ENCODE measurements at places on chromosomes 5 and 9. TPM values are rescaled to one million over a fixed set of nuclear protein-coding genes. Genes with fewer than 3 reads are reported as not detected.

Gene PCDHB13
- total RNA-seq = 0.22 TPM

Gene SLC25A2
- 0.42 TPM for total RNA-seq

Gene IL9
- total RNA-seq = not detected

Gene TCERG1
- 83.5 TPM for total RNA-seq

Gene TYRP1
- not detected for total RNA-seq

Gene TSSK1B
- not detected for total RNA-seq

GRCh38 chr5:168480601-168481000, 5.7 kb upstream of the RARS1 start:
- DNase-seq = no peak

GRCh38 chr5:124234022-124234769, 512.2 kb downstream of the ZNF608 start:
- no peak for DNase-seq

- no peak for DNase-seq
These were observed 323.9 kb upstream of the MSX2 start for GRCh38 chr5:174400461-174400860.

- DNase-seq = no peak
These were observed 13.1 kb upstream of the CMBL start for GRCh38 chr5:10320793-10321192.

DNA sequence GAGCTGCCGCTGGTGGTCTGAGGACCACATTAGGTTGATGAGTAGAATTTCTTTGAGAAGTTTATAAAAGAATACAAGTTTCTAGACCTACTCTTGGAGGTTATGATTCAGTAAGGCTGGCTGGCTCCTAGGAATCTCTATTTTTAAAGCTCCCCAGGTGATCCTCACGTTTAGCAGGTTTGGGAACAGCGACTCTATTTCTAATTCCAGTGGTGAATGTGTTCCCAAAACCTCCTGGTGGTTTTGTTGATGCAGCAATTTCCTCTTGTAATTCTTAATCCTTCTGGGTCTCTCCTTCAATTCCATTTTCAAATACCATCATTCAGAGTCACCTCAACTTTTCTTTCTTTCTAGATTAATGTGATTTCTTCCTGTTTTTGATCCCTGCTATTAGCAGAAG, 215.9 kb upstream of the RFX3 start:
- DNase-seq = no peak

DNA sequence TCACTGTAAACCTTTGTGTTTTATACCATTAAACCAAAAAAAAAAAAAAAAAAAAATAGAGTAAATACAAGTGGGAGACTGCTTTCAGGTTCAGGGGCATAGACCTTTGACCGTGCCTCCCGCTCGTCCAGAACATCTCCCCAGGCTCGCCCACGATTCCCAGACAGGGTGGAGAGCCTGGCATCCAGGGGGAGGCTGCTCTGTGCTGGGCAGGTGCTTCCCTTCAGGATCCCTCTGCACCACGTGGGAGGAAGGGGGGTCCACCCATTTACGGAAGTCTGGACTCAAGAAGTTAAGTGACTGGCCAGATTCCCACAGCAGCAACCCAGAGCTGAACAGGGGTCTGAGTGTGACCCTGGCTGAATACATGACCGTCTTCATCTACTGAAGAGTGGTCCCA, 125.4 kb upstream of the LMX1B start:
- DNase-seq = no peak

- no peak for DNase-seq
These were observed 35.6 kb upstream of the SLC6A3 start for GRCh38 chr5:1480806-1481205.

GRCh38 chr5:69043655-69043996, 50.2 kb upstream of the SLC30A5 start:
- DNase-seq = no peak

DNA sequence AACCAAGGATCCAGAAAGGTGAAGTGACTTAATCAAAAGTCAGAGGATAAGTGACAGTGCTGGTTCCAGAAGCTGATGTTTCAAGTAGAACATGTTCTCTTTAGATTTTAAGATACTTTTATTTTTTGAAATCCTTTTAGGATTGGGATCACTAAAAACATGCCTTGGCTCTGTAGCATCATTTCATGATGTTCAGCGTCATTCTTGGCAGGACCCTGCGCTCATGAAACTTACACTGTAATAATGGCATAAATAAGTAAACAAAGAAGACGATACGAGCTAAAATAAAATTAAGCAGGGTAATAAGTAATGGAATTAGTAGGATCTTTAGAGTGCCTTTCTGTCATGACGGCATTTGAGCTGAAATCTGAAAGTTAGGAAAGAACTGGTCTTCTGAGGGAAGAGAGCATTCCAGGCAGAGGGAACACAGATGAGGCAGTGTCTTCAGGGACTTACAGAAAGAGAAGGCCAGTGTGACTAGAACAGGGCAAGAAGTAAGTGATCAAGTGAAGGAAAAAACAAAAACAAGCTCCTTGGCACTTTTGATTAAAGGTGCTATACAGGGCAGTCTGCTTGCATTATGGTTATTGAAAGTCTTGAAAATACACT, 19.9 kb downstream of the CTNNA1 start:
- no peak for DNase-seq

DNA sequence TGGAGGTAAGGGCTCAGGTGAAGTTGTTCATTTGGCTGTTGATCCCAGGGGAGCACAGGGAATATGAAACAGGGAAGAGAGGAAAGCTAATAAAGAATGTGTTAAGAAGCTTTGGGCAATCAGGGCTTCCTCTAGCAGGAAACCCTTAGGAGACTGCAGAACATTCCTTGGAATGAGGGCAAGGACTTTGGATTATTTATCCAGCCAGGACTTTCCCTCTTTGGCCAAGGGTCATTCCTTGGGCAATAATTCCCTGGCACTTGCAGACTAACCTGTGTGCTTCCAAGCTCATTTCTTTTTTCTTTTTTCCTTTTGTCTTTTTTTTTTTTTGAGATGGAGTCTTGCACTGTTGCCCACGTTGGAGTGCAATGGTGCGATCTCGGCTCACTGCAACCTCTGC, 209.2 kb upstream of the MAP3K1 start:
- DNase-seq = no peak

DNA sequence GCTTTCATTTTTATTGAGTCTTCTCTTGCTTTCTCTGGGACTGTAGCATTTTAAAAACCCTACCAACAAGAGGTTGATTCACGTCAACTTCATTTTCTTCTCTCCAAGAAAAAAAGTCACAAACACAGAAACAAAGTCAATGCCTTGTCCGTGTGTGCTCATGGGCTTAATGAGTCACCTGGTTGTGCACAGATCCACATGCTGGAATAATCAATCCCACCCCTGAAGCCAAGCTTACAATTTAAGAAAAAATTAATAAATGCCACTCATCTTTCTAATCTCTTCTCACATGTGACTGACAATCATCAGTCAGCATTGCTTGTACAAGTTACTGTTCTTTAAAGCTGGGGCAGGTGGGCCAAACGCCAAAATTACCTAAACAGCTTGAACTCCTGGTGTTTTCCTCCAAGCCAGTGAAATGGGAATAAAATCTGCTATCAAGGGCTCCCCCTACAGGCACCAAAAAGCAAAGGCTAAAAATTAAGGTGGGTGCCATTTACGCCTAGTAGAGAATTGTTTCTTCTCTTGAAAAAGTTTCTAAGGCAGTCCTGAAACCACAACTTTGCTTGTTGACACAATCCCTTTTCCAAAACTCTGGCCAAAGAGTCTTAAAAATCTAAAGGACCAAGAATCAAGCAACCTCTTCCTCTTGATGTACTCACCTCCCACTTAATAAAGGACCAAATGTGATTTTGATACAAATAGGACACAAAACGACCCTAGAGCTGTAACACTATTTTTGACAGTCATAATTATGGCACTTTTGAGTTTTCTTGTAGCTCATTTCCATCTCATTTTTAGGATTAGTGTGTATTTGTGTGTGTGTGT, 21.3 kb downstream of the TRMO start:
- DNase-seq = peak; percentile 27

- DNase-seq = no peak
These were observed 11.1 kb upstream of the TCF7 start for GRCh38 chr5:134103397-134103796.

DNA sequence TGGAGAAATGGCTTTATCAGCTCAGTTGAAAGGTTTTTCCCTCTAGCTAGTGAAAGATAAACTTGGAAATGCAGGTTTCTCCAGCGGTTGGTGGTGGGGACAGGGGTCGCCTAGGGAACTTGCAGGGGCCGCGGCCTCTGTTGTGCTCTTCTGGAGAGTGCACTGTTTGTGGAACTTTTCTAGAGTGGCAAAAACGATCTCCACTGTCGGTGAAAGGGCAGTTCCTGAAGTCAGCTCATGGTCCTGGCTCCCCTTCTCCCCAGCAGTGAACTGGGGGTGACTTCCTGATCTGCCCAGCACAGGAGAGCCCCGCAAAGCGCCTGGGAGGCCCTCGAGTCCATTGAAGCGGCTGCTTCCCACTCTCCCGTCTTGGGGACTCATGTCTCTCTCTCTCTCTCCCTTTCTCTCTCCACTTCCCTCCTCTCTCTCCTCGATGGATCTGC, 3.2 kb downstream of the IRX1 start:
- no peak for DNase-seq

DNA sequence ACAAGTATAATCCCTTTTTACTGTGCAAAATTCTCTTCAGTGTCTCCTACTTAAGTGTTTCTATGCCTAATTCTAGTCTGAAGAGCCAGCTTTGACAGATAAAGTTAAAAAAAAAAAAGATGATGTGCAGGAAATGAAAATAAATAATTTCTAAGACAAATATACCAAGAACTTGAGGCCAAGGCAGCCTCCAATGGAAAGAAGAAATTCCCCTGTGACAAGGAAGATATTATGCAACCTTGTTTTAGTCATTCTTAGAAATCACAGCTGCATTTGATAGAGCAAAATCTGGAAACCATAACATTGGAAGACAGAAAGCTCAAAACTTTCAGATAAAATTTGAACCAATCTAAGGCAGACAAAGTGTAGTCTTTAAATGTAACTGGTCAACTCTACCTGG, 375.9 kb upstream of the TLE4 start:
- DNase-seq = no peak

GRCh38 chr9:86470326-86470725, 116.1 kb upstream of the TUT7 start:
- no peak for DNase-seq

DNA sequence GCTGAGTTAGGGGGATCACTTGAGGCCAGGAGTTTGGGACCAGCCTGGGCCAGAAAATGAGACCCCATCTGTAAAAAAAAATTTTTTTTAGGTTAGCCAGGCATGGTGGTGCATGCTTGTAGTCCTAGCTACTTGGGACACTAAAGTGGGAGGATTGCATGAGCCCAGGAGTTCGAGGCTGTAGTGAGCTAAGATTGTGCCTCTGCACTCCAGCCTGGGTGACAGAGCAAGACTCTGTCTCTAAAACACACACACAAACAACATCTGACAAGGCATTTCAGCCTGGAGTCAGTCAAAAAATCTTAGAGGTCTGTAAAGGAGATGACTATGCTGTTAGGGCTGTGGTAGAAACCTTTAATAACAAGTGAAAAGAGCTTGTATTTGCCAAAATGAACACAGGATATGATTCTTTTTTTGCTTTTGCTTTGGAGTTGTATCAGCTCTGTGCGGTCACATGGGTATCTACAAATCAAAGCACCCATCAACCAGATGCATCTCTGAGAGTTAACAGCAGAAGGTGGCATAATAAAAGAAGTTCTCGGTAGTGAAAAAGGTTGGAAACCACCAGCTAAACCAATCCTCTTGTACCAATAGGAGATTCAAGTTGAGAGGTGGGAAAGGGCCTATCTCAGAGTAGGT, 3.6 kb upstream of the PSMD5 start:
- no peak for DNase-seq

- no peak for DNase-seq
These were observed 32.9 kb downstream of the OCLN start for GRCh38 chr5:69525490-69525889.

GRCh38 chr9:127131871-127132270, 9.4 kb upstream of the ANGPTL2 start:
- DNase-seq = peak; percentile 15

GRCh38 chr5:55850839-55851674, at the start of gene IL31RA:
IL31RA (plus strand) TSS chr5:55851357; CDS start chr5:55851571, 214 bp downstream.
- DNase-seq = peak; percentile 68

- no peak for DNase-seq
These were observed 244.2 kb downstream of the RFK start for GRCh38 chr9:76150013-76150412.

DNA sequence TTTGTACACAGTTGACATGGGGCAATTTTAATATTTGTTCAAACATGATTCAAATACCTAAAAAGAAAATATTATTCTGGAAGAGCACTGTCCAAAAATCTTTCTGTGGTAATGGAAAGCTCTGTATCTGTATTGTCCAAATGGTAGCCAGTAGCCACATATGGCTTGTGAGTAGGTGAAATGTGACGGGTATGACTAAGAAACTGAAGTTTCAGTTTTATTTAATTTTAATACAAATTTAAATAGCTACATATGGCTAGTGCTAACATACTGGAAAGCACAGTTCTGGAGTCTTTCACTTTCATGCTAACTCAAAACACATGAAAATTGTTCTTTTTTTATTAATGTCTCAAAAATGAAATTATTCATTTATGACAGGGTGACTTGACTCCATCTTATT, 132.6 kb downstream of the PLK2 start:
- DNase-seq = no peak

Data from HCT116 (cell line).